ENCODE measurements at places on chromosomes 5 and 9.
A peak's percentile ranks its signal among the peaks of the same experiment; 100 is the strongest.

DNA sequence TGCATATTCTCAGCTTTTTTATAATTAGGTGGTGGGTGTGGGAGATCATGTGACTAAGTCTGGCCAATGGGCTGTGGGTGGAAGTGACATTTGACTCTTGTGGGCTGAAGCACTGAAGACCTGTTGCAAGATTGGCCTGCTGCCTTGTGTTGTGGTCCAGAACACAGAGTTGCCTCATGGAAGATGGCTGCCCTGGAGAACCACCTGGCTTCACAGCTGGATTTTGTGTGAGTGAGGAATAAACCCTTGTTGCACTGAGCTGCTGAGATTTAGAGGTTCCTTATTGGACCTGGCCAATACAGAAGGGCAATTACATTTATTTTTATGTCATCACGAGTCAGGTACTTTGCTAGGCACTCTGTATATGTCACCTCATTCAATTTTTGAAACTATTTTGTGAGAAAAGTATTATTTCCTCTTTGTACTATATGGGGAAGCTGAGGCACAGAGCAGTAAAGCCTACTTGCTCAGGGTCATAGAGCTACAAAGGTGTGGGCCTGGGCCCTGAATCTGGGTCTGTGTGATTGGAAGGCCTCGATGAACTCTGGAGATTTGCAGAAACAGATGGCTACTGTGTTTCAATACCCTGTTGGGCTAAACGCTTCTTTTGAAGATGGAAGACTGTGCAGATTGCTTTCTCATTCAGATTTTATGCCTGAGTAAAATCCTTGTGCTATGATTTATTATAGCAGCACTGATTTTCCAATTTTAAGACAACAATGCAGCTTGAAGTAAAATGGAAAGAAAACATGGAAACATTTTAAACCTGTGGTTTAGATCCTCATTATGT is 71.2 kb upstream of the TBC1D2 start:
- no peak for DNase-seq

GRCh38 chr9:107638521-107639310 is 149.1 kb upstream of the KLF4 start:
- peak; percentile 53 for DNase-seq

DNA sequence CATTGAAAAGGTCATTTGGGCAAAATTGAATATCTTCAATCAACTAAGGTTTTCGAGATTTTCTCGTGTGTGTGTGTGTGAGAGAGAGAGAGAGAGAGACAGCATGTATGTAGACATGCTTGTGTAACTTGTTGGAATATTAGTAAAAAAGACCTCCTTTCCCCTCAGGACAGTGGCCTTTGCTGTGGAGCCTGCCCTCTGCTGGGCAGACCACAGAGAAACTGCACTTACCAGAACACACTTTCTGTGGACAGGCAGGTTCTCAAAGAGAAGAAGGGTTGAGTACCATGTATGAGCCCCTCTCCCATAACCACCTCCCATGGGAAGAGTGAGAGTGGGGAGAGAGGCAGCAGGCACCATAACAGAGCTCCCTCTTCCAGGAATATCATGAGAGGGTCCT is 45.6 kb downstream of the CFAP90 start:
- peak; percentile 12 for DNase-seq

DNA sequence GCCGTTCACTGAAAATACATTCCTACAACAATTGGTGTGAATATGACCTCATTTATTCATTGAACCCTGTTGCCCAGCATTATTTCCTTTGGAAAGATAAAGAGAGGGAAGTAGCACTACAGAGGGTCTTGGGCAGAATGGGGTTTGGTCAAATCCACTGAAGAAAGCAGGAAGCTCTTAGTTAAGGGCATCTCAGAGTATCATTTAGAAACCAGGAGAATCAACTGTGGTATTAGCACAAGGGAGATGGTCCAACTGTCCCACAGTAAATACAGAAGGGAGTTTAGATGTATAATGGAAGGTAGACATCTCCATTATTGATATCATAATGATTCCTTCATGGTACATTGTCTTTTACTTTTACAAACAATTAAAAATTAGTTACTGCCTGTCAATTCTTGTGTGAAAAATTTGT is 47.1 kb downstream of the LIX1 start:
- DNase-seq = no peak

DNA sequence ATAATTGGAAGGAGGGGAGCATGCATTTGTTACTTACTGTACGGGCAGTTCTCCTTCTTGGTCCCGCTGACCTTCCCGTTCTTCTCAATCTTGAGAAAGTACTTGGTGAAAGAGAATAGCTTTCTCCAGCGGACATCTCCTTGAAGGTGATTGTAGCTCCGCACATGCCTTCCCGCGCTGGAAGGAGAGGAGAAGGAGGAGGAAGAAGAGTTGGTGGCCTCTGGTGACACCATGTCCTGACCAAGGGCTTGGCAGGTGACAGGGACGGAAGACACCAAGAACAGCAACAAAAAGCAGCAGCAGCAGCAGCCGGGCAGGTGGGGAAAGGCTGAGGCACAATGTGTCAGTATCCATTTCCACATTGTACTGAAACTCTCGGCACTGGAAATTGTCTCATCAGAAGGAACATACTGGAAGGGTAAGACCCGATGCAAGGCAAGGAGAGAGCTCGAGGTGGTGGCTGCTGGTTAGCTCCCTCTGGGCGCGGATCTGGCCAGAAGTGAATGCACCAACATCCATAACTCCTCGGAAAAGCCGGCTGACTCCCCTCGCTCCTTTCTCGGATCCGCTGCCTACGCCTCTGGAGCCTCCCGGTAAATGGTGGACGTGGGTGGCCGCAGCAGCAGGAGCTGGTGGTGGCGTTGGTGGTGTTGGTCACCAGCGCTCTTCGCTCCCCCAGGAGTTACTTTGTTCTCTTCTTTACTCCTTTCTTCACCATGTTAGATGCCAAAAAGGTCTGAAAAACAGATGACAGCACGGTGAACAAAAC is 715 bp downstream of the FGF10 start:
- DNase-seq = no peak

DNA sequence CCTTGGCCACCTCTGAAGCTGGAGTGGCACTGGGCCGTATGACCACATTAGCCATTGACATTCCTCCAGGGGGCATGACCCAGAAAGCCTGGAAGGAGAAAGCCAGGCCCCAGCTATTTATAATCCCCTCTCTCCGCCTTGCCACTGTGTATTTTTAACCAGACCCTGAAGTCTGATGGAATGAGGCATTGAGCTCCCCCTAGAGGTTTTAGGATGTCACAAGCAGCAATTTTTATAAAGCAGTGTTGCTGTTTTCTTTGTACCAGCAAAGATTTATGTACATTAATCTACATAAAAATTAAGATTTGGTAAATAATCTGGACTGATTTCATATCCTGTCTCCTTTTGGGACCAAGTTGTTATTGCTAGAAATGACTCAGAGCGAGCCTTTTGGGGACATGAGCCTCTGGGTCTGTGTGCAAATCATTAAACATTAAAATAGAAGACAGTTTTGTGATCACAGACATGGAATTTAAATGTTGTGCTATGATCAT is 127.1 kb downstream of the TRIO start:
- DNase-seq = peak; percentile 84

DNA sequence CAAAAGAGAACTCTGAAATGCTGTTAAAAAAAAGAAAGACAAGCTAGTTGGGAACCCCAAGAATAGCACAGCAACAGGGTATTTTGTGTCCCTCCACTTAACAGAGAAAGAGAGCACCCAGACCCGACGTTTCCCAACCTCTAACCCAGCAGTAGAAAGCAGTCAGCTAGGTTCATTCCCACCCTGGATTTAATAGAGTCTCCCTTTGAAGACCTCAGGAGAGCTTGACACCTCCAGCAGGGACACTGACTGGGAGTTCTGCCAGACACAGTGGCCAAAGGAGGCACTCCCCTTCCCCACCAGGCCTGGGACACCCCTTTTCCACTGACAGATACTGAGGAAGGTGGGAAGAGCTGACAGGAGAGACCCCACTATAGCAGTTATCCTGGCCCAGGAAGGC is 337.5 kb upstream of the MSX2 start:
- DNase-seq = no peak

GRCh38 chr5:142587354-142587965 is 98.4 kb downstream of the FGF1 start:
- peak; percentile 73 for DNase-seq
